ENCODE measurements at places on chromosomes 13 and 19.

- DNase-seq: no peak
Measured at GRCh38 chr13:45370922-45371406, 30.0 kb upstream of the TPT1 start.

DNA sequence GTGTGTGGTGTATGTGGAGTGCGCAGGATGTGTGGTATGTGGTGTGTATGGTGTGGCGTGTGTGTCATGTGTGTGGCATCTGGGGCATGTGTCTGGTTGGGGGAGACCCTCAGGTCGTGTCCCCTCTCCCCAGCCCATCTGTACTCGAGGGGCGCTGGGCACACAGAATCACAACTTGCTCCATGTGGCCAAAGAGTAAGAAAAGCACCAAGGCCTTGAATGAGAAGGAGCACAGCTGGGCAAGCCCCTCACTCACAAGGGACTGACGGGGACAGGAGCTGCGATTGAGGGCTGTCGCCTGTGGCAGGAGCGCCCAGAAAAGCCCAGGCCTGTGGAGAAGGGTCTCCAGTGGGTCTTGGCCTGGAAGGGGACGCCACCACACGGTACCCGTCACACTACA, 62.8 kb downstream of the PEPD start:
- DNase-seq: no peak

GRCh38 chr19:9934132-9934950, 2.0 kb downstream of the OLFM2 start:
- peak; percentile 74 for DNase-seq

- no peak for DNase-seq
Measured at GRCh38 chr19:41700381-41701195, 7.8 kb upstream of the CEACAM5 start.

- peak; percentile 97 for DNase-seq
Measured at GRCh38 chr13:27826379-27827353, 34.4 kb downstream of the GSX1 start.

- DNase-seq: no peak
Measured at GRCh38 chr19:39733841-39734240, 4.0 kb downstream of the CLC start.
